ENCODE measurements at places on chromosomes 7 and 10.

DNA sequence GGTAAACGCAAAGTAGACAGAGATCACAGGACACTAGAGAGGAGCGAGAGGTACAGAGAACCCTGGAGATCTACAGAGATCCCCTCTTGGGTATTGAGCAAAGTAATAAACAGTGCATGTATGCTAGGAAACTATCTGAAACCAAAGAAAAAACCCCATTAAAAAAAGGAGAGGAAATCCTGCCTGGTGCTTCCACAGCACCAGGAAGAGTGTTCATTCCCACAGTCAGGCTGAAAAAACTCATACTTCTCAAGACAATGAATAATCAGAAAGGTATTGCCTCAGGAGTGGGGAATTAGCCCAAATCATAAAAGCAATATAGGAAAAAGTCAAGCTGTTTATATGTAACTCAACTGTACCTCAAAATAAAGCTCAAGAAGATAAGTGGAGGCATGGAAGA lies 59.1 kb downstream of the ANKRD26 start:
- no peak for DNase-seq

DNA sequence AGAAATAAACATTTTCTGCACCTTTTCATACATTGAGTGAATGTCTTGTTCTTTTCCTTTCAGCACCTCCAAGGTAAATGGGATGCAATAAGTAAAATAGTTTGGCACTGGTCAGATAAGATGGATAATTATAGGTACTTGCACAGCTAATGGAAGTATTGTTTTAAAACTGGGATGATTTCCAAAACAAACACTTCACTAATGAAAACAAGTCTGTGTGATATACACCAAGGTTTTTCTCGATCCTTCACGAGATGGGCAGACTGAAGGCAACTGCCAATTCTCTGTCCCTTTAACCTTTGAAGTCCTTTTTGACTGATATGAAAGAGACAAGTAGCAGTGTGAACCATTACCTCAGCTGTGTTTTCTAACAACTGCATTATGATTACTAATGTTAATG lies 423.8 kb downstream of the GFRA1 start:
- DNase-seq, result no peak

- DNase-seq, result no peak
These were observed 428.2 kb upstream of the GALNT17 start for GRCh38 chr7:70703785-70704184.

DNA sequence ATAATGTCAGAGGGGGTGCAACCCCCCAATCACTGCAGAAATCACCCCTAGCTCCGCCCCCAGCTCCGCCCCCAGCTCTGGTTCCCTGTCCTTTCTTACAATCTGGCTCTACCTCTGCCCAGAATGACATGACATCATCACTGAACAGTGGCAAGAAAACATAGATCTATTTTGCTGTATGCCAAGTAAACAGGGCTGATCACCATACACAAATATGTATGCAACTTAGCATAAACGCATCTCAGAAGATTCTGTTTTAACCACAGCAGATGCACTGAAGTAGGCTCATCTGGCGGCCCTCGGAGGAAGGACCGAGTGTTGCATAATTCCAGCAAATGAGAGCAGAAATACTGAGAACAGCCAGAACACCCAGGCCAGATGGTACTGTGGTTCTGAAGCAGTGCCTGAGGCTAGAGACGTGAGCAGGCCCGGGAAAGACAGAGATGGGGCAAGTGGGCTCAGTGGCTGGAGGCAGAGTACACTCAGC lies 293.3 kb upstream of the KLF14 start:
- no peak for DNase-seq

- no peak for DNase-seq
These were observed 5.0 kb downstream of the NUP205 start for GRCh38 chr7:135562720-135563119.

- DNase-seq, result no peak
These were observed 206.0 kb upstream of the MDFIC start for GRCh38 chr7:114715907-114716306.

DNA sequence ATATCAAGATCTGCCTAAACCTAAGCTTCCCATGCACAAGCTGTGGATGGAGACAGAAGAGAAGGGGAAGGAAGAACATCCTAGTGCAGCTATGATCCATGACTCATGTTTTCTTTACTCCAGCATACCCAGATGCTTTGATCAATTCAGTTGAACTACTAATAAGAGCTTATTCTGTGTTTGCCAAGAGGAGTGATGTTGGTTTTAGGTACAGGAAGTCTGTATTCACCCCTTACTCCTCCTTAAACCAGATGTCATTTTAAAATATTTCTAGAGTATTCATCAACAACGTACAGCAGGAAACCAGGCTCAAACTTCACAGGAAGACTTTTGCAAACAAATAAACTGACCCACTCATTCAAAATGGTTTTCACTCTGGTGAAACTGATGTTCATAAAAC lies 29.2 kb downstream of the PANK1 start:
- no peak for DNase-seq

GRCh38 chr10:88458209-88458608 lies 124.9 kb downstream of the RNLS start:
- DNase-seq, result no peak

GRCh38 chr7:714251-714671 lies 12.2 kb upstream of the DNAAF5 start:
- DNase-seq, result no peak

- DNase-seq, result no peak
These were observed 98.8 kb downstream of the CACNB2 start for GRCh38 chr10:18238870-18239485.

GRCh38 chr10:37777056-37777455 lies 80.4 kb downstream of the ZNF248 start:
- DNase-seq, result no peak

DNA sequence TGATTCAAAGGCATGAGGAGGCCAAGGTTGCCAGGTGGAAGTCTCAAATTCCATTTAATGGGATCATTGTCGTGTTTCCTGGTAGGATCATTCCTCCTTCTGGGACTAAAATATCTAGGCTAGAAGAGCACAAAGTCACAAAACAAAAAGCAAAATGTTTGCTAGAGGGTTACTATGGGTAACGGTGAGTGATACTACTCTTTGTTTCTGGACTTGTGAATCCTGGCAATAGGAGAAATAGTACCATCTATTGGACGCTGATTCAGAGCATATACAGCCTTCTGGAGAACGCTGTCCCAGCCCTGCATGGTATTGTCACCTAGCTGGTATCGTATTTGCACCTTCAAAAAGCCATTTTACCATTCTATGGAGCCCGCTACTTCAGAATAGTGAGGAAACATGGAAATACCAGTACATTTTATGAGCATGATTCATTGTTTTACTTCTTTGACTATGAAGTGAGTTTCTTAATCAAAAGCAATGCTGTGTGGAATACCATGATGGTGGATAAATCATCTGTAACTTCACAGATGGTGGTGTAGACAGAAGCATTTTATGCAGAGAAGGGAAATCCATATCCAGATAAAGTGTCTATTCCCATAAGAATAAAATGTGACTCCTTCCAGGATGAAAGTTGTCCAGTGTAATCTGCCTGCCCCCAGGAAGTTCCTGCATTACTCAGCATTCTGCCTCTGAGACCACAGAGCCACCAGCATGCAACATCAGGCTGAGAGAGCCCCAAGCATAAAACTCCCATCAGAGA lies 361.0 kb downstream of the ETV1 start:
- no peak for DNase-seq

DNA sequence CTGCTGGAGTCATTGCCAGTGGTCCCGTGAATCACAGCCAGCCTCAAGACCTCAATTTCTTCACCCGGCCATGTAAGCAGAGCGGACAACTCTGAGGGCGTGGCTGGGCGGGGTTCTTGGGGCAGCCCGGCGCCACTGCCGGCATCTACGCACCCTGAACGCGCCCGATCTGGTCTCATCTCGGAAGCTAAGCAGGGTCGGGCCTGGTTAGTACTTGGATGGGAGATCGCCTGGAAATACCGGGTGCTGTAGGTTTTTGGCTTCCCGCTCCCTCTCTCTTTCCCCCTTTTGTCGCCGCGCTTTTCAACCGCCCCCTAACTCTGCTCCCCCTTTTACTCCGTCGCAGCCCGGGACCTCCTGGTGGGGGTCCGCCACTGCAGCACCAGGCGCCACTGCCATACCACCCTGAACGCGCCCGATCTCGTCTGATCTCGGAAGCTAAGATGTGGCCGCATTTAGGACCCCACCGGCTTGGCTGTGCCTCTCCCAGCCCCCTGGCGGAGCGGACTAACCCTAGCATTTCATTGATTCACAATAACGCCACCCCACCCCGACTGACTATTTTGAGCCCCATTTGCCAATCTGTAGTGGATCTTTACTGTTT lies 25.3 kb downstream of the GARIN1A start:
- no peak for DNase-seq

GRCh38 chr10:53013201-53013810 lies 240.7 kb upstream of the MBL2 start:
- no peak for DNase-seq

DNA sequence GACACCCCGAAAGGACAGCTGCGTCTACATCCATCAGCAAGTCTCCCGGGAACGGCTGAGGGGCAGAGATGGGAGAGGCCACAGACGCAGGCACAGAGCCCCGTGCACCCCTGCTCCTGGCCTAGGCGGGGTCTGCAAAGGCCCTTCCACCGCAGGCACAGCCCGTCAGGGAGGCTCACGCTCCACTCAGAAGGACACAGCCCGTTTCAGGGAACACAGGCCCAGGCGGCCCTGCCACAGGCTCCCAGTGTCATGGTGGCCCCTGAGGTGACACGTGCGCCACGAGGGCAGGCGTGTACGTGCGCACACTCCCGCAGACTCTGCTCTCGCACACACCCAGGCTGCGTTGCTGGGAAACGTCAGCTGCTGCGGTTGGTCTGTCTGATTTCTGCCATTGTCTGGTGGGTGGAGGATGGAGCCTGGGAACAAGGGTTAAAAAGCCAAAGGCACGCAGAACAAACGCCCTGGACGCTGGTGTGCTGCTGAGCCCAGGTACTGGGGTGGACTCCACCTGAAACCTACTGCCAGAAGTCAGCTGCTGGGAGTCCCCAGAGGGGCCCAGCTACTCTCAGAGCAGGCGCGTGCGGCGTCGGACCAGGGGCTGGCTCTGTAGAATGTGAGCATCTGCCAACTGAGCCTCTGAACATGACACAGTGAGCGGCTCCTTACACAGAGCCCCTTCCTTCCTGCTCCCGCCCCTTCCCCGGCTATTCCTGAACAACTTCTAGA lies 13.1 kb downstream of the GPER1 start:
- DNase-seq, result no peak

DNA sequence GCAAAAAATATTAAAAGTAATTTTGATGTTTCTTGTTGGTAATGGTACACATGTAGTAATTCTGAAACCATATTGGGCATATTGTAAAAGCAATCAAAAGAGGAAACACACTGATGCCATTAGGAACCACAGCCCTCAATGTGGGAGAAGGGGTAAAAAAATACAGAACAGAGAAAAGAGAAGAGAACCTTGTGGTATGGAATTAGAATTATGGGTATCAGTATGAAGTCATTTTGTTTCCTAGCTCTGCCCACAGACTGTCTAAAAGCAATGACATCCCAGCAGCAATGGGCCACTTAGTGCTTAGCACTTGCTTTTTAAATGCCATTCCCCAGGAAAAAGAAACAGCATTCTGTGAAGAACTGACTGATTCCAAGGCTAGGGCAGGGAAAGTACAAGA lies 61.5 kb downstream of the CPVL start:
- DNase-seq, result no peak

DNA sequence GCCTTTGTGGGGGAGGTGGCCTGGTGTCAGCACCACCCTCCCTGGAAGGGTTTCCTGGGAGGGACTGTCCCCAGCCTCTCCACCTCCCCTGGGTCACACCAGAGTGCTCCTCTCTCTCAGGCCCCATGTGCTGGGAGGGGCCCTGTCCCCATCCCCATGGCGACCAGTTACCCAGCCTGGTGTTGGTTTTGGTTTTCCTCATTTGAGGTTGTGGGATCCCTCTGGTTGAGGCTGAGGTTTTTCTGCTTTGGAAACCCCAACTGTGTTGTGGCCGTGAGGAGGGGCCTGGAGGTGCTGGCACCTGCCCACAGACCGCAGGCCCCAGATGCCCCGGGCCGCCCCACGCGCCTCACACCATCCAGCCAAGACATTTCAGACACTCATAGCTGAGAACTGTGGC lies 106.3 kb downstream of the GRK5 start:
- DNase-seq, result peak; percentile 25

- DNase-seq, result no peak
These were observed 228.8 kb upstream of the FAM3C start for GRCh38 chr7:121624958-121625357.

GRCh38 chr7:22865602-22865960 lies 42.9 kb upstream of the TOMM7 start:
- DNase-seq, result no peak

DNA sequence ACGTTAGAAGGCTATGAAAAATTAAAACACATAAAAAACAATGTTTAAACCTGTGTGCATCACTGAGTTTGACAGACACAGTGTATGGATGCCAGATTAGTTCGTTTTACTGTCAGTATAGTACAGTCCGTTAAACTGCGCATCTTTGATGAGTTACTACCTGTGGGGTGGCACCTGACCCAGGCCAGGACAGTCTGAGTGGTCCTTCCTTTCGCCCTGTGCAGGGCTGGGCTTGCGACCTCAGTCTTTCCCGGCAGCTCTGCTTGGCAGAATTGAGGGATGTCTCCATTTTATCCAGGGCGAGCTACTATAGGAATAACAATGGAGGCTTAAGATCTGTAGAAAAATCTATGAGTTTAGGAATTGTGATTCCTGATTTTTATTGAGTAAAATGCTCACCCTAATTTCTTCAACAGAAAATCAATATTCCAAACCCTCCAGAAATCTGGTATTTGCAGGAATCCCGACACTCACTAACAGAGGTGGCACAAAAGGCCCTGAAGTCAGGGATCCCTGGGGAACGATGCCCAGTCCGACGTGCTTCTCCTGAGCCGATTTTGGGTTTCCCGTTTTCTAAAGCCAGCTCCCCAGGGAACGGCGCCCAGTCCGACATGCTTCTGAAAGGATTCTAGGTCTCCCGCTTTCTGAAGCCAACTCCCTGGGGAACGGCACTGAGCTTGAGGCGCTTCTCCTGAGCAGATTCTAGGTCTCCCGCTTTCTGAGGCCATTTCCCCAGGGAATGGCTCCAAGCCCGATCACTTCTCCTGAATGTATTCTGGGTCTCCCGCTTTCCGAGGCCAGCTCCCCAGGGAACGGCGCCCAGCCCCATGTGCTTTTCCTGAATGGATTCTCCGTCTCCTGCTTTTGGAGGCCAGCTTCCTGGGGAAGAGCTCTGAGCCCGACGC lies 377.6 kb downstream of the DNAJB6 start:
- no peak for DNase-seq

GRCh38 chr10:44325157-44325556 lies 59.7 kb downstream of the CXCL12 start:
- no peak for DNase-seq

DNA sequence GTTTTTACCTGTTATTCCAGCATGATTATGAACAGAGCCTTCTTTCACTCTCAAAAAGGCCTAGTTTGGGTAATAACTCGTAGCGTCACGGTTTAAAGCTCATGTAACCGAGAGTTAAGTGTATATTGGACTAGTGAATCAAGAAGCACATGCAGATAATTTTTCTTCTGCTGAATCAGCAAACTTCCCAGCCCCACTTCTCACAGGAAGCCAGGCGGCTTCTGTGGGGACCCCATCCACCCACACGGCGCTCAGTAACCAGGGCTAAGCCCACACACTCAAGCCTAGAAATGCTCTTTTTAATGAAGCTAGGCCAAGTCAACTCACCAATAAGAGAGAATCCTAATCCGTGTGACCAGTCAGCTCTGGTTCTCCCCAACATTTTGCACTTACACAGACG lies 191.2 kb upstream of the MGMT start:
- DNase-seq, result no peak

Measured in stimulated activated CD8-positive, alpha-beta memory T cell treated with anti-CD3 and anti-CD28 coated beads, Interleukin-2, amount 100 ng/mL, for 1 hour (primary cell).